ENCODE measurements at places on chromosomes 1 and 21.

GRCh38 chr1:156167536-156167935 lies 14.2 kb downstream of the SEMA4A start:
- no peak for DNase-seq

DNA sequence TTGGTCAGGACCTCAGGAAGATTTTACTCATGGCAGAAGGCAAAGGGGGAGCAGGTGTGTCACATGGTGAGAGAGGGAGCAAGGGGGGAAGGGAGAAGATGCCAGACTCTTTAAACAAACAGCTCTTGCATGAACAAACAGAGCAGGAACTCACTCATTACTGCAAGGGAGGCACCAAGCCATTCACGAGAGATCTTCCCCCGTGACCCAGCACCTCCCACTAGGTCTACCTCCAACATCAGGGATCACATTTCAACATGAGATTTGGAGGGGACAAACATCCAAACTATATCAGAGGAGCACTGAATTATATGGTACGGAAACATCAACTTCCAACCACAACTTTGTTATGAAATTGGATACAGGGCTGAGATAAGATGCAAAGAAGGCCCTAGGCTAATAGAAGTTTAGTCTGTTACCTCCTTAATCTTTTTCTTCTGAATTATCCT lies 164.9 kb downstream of the ST6GALNAC3 start:
- no peak for DNase-seq

DNA sequence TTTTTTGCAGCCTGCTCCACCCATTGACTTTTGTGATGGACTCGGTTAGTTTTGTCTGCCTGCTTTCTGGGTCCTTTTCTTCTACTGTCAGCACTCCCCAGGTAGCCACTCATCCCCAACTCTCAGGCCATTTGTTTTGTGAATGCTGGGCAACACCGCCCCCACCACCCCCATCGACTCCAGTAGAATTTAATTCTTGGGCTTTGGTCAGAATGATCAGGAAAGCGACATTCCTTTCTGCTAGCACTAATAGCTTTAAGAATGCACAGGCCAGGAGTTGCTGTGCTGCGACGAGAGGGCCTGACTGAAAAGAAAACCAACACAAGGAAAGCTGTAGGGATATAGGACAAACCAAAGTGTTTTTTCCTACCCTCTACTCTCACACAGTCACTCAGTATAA lies 144.4 kb downstream of the CDC7 start:
- DNase-seq = no peak

DNA sequence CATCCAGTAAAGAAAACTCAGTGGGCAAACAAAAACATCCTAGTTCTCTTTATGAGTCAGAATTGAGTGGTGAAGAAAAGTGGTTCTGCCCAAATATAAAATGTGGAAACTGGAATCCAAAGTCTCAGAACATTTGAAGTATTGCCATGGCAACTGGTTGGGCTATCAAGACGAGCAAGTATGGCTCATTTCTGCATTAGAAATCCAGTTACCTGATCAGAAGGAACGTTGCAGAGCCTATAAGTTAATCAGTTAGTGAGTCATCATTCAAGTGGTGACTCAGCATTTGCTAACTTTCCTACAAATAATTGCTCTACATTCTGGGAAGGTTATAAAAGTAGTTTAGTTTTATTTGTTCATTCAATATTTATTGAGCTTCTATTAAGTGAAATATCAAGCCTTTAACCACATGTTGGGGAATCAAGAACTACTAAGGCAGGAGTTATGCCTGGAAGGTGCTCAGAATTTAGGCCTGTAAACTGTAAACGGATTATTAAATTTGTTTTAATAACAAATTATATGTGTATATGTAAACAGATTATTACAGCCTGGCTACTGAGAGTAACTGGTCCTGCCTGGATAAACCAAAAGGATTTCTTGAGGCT lies 104.3 kb downstream of the PAPPA2 start:
- no peak for DNase-seq

DNA sequence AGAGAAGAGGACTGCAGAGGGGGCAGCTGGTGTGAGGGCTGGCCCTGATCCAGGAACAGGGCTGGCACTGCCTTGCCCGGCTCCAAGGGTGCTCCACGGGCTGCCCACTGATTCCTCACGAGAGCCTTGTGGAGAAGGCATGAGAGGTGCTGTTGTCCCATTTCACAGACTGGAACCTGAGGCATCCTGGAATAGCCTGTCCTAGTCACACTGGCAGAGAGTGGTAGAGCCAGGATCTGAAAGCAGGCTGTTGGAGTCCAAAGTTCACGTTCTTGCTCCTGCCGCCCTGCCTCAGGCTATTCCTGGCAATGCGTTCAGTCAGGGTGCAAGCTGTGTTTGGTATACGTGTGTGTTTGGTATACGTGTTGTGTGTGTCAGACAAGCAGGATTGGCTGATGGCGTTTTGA lies 1.8 kb downstream of the RER1 start:
- no peak for DNase-seq

DNA sequence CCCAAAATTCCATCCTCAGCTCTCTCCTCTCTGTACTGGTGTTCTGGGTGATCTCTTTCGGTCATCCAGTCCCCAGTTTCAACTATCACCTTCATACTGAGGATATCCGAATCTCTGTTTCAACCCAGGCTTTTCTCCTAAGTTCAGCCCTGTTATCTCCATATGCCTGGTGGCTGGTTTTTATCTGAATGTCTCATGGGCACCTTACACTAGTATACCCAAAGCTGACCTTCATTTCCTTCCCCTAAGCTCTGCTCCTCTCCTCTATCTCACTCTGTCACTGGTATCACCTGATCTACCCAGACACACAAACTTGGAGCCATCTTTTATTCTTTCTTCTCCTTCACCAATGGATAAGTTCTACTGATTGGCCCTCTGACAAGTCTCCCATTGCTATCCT lies 53.0 kb downstream of the LRRC71 start:
- no peak for DNase-seq

- DNase-seq = no peak
Observed at GRCh38 chr1:2405588-2406295, 6.6 kb downstream of the PEX10 start.

Measured in stimulated activated CD8-positive, alpha-beta memory T cell treated with anti-CD3 and anti-CD28 coated beads, Interleukin-12 subunit alpha, Interleukin-12 subunit beta, amount 100 ng/mL, for 1 hour (primary cell).